Urothelium cell line (cell line): ENCODE measurements at places on chromosomes 7 and 10.

GRCh38 chr7:80711531-80711930 is 73.1 kb downstream of the CD36 start:
- no peak for DNase-seq

DNA sequence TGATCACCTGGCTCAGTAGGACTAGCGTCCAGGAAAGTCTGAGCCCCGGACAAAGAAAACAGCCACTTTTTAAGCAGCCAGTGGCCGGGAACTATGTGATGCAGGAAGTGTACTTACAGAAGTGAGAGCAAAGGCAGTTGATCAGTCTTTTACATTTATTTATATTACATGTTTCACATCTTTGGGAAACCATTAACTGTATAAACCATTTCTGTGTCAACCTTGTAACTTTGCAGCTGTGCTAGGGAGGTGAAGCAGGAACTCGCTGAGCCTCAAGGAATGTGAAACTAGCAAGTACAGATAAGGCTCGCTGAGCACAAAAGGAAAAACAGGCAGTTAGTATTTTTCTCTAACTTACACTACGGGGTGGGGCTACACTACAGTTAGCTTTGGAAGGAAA is 39.9 kb upstream of the HECW1 start:
- no peak for DNase-seq

DNA sequence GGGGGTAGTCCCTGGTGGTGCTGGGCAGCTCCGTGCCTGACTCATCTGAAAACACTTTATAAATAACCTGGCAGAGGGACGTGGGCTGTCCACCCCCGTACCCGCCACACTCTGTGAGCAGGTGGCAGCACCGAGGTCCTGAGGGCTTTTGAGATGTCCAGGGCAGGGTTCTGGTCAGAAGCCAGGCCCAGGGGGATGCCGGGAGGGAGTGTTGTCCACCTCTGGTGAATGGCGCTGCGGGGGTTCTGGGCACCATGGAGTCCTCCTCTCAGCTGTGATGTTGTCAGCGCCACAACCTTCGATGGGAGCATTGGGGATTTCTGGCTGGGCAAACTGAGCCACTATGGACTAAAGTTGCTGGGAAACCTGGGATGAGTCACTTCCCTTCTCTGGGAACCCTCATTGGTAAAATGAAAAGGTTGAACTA is 27.4 kb upstream of the GOLGA7B start:
- DNase-seq = peak; percentile 52

- DNase-seq = no peak
These were observed 244.3 kb downstream of the PHF14 start for GRCh38 chr7:11217848-11218565.

GRCh38 chr10:86100581-86101061 is 266.0 kb downstream of the GRID1 start:
- DNase-seq = peak; percentile 35

- DNase-seq = no peak
These were observed 427 bp downstream of the PYROXD2 start for GRCh38 chr10:98414578-98414931.

GRCh38 chr7:80444811-80445210 is 67.1 kb downstream of the GNAT3 start:
- no peak for DNase-seq

DNA sequence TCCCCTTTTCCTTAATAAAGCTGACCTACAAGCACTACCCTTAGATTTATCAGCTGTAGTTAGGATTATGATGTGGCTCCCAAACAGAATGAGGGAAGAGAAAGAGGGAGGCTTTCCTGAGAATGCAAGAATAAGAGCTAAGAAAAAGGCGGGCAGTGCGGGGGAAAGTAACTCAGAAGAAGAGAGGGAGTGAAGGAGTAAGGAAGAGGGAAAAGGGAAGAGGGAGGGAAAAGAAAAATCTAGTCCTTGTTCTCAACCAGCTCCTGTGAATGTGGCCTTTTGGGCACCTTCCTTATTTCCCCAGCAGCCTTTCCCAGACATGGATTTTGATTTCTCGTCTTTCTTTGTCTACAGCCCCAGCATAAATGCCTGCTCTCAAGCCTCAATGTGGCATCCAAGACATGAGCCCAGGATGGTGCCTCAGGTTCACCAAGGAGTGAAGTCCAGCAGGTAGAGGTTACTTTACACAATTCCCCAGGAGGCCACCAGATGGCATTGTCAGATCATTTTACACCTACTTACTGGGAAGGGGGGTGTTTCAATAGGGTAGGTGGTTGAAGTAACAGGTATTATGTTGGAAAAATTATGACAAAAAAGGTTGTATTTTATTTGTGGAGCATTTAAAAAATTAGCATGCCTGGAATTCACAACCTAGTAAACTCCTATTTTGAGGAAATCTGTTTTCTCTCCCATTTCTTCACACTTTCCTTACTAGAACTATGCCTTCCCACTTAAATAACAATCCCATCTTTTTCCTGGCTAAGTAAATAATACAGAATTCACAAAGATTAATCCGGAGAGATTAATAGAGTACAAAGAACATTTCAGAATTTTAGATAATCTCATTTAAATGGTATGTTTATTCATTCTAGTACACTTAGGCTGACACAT is 106.5 kb downstream of the HTR7 start:
- peak; percentile 44 for DNase-seq

GRCh38 chr7:15209429-15209828 is 306.9 kb upstream of the DGKB start:
- DNase-seq = no peak

- DNase-seq = no peak
These were observed 9.1 kb downstream of the OR2A7 start for GRCh38 chr7:144255471-144255897.

DNA sequence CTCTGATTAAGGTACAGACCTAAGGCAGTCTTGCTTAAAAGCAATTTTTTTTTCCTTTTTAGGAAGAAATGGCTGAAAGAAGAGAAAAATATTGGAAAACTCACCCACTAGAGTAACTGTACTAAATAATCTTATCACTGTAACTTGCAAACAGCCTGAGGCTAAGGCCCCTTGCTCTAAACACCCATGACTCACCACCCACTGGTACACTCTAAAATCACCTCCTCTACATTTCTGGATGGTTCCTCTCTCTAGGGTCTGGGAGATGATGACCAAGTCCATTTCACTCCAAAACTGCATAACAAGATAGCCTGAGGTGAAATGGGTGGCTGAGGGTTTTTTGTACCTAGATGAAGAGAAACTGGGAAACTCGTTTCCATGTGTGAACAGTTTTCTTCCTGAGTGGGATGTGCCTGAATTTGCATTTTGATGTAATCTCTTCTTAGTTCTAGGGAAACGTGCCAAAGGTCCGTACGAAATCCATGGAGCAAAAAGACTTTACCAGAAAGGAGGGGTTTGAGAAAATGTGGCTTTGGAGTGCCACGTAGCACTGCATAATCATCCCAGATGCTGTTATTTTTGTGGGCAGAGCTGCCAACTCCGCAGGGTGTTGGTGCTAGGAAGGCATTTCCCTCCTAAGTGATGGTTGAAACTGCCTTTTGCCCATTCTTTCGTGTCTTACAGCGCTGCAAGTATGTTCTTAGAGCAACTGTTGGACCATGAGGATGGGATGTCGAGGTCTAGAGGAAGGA is 113.5 kb upstream of the C10orf90 start:
- DNase-seq = no peak

DNA sequence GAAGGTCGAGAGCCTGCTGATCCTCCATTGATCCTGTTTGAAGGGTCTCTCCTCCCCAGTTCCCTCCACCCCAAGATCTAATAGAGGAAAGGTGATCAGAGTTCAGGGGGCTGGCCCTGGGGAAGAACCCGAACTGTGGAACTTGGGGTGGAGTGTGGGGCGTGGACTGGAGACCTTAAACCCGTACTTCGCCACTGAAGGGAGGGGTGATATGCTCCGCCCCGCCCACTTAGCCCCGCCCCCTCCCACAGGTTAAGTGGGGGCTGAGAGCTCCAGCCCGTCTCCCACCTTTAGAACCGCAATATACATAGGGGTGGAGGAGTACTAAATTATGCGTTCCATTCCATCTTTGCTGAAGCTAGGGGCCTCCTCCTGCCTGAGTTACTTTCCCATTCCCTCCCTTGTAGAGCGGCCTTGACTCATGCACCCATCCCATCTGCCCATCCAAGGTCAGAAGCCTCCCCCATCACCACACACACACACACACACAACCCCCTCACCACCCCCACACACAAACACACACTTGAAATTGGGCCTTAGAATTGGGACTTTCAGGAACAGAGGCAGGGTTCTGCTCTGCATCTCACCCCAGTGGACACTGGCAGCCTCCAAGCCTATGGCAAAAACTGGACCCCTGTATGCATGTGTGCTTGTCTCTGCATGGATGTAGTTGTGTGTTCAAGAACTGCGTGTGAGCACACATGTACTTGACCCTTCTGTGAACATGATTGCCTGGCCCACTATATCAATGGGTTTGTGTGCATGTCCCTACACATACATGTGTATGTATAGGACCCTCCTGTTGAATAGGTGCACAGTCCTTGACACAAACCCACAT is 991 bp downstream of the SEMA4G start:
- peak; percentile 64 for DNase-seq

DNA sequence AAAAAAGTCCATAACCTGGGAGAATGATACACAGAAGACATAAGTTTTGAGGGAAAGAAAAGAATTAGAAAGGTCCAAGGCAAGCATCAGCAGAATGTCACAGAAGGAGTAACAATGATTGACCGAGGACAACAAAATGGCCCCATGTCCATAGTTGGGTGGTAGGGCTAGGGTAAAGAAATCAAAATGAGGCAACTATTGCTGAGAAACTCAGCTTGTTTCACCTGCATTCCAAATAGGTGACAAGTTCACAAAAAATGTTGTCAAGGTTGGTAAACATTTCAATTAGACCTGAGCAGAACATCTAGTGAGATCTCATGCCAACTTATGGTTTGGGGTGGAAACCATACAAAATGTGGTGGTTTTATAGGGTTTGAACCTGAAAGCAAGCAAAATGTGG is 22.8 kb upstream of the DLX6 start:
- peak; percentile 26 for DNase-seq

- DNase-seq = no peak
These were observed 4.4 kb upstream of the GRK5 start for GRCh38 chr10:119203006-119203405.

DNA sequence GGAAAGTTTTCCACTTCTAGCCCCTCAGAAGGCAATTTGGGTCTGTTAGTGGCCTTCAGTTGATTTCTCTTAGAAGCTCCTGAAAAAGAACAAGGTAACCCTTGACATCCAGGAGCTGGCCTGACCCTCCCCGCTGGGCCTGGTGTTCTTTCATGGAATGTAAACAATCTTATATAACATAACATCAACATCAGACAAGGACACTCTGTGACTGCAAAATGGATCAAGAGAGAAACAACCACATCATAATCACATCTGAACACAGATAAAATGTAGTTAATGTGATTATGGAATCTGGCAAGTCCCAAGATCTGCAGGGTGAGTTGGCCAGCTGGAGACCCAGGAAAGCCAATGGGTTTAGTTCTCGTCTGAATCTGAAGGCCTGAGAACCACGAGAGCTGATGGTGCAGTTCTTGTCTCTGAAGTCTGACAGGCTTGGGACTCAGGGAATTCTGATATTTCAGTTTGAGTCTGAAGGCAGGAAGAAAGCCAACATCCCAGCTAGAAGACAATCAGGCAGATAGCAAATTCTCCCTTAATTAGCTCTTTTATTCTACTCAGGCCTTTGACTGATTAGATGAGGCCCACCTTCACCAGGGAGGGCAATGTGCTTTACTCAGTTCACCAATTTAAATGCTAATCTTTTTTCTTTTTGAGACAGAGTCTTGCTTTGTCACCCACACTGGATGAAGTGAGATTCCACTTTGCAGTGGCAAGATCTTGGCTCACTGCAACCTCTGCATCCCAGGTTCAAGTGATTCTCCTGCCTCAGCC is 91.4 kb upstream of the NAMPT start:
- no peak for DNase-seq

GRCh38 chr7:69657331-69657730 is 59.1 kb downstream of the AUTS2 start:
- no peak for DNase-seq

DNA sequence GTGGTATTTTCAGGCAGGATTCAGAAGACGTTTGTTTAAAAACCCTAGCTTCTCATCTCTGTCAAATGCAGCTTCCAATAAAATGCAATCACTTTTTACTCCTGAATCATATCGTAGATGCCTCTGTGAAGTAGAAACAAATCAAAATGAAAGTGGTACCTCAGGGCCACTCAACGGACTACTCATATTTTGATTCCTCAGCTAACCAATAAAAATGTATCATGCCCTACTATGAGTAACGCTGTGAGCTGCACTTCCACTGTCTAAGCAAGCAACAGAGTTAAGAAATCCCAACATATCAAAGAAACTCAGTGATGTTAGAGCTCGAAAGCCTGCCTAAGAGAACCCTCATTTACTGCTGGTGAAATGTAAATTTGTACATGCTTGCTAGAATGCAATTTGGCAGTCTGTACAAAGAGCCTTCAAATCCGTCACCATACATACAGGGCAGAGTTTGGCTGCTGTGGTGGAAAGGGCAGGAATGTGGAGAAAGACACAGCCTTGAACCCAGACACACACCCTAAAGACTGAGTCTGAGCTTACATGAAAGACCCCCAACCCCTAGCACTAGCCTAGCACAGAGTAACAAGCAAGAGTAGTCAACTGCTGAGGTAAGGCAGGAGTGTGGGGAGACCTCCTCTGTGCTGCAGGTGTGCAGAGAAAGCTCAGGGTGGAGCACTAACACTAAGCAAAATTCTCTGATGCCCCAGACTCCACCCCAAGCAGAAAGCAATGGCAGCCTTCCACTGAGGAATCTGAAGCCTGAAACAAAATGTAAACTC is 151.5 kb downstream of the ANK3 start:
- peak; percentile 43 for DNase-seq

DNA sequence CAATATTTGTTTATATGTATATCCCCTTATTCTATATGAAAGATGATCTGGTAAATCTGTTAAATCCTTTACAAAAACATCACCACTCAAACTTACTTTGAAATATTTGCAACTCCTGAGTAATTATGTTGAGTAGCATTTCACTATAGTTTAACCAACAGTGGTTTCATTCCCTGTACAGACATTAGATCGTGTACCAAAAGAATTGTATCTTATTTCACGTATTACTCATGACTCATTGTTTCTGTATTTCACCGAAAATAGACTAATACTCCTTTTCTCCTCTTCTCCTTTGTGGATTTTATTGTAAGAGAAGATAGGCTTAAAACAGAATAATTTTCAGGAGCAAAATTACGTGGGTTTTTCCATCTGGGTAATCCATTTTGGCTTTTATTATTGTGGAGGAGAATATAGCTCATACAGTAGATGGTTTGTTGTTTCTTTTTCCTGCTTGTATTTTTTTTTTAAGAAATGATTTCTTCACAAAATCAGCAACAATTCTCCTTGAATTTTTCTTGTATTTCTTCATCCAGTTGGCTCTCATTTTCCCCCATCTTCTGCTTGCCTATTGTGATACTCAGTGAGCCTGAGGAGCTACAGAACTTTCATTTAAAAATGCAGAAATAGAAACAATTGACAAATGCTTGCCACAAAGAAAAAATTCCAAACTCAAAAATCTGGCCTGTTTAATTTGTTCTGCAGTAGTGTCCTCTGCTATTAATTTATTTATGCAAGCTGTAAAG is 90.6 kb upstream of the OIT3 start:
- peak; percentile 27 for DNase-seq

DNA sequence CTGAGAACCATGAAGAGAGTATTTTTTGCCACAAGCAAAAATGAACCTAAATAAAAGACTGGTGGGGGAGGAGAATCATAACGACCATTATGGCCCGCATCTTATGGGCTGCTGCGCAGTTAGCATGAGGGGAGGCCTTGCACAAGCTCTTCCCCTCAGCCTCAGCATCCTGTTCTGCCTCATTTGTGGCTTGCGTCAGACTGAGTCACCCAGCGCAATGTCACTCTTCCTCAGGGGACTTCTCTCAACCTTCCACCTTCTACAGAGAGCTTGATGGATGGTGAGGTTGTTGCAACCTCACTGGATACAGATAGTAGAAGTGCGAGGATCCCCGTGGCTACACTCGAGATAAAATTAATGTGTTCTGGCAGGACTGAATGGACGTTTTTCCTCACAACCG is 16.8 kb upstream of the GPR15LG start:
- DNase-seq = no peak
